ENCODE measurements at places on chromosomes 2 and 18. TPM values are rescaled to one million over a fixed set of nuclear protein-coding genes. Genes with fewer than 3 reads are reported as not detected.

LCT gene
- polyA plus RNA-seq, result 79.1 TPM

ARHGAP15 gene
- 16.4 TPM for polyA plus RNA-seq

GCC2 gene
- polyA plus RNA-seq, result 95.7 TPM

SP5 gene
- polyA plus RNA-seq, result 4.8 TPM

SERPINB10 gene
- not detected for polyA plus RNA-seq

CYTIP gene
- polyA plus RNA-seq, result 20.4 TPM

UGT1A8 gene
- not detected for polyA plus RNA-seq

NOTO gene
- polyA plus RNA-seq, result 0.01 TPM

SLC19A3 gene
- 80.8 TPM for polyA plus RNA-seq

LHCGR gene
- polyA plus RNA-seq, result 0.03 TPM

RAX gene
- polyA plus RNA-seq, result not detected

CNGA3 gene
- 2.3 TPM for polyA plus RNA-seq

MC2R gene
- 0.06 TPM for polyA plus RNA-seq

CAPN14 gene
- 0.13 TPM for polyA plus RNA-seq

OR6B2 gene
- not detected for polyA plus RNA-seq

RPRM gene
- polyA plus RNA-seq, result 3.2 TPM

RGPD5 gene
- polyA plus RNA-seq, result 22.4 TPM

TMEM182 gene
- 6.3 TPM for polyA plus RNA-seq

SERPINB5 gene
- 0.16 TPM for polyA plus RNA-seq
